Activated CD8-positive, alpha-beta T cell treated with anti-CD3 and anti-CD28 coated beads, Interleukin-2, amount 10 ng/mL, durations not matched to agents 7 days and 5 days (primary cell): ENCODE measurements at places on chromosomes 3 and 15.

DNA sequence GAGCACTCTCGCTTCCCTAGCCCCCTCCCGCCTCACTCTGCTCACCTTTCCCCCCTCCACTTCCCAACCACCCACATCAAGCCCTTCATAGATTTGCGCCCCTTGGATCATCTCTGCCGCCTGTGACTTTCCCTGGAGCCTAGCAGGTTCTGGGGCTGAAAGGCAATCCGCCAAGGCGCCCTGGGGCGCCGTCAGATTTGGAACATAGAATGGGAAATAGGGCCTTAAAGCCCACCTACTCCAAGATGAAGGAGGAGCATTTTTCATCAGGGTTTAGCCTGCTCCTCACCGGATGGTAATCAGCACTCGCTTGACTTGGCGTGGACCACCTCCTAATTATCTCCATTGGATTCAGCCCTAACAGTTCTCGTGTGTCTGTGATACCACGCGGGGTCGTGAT is 1.3 kb downstream of the CPNE4 start:
- H3K27ac ChIP-seq = no peak overlapping the region
- H3K4me1 ChIP-seq = peaks cover 10% of the 10 kb centered on the region
- H3K4me3 ChIP-seq = no peak overlapping the region
- H3K27me3 ChIP-seq = peaks cover 30% of the 10 kb centered on the region
- no peak for DNase-seq

GRCh38 chr3:33795856-33796536 is 2.4 kb upstream of the PDCD6IP start:
- no peak overlapping the region for H3K4me3 ChIP-seq
- no peak for DNase-seq
- H3K27ac ChIP-seq = no peak overlapping the region
- H3K27me3 ChIP-seq = peaks cover 13% of the 10 kb centered on the region

- peaks cover 6% of the 10 kb centered on the region for H3K4me1 ChIP-seq
- DNase-seq = no peak
- no peaks in the 10 kb centered on the region for H3K36me3 ChIP-seq
- no peaks in the 10 kb centered on the region for H3K27me3 ChIP-seq
- no peak overlapping the region for H3K4me3 ChIP-seq
Observed at GRCh38 chr3:114707252-114707860, 413.5 kb downstream of the TIGIT start.

DNA sequence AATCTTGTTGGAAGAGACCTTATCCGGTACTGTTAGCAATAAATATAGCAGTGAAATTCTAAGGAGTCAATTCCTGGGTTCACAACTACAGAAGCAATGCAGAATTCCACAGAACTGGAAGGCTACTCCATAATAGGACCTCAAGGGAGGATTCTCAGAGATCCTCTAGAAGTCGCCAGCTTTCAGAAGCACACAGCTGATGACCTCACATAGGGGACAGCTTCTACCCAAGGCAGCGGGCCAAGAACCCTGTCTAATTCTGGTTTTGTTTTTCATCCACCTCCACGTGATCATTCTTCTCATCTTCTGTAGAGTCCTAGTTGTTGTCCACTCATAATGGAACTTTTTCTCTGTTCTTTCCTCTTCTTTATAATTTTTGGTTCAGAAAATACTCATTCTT is 99.4 kb downstream of the ERC2 start:
- H3K27me3 ChIP-seq = peaks cover 12% of the 10 kb centered on the region
- no peaks in the 10 kb centered on the region for H3K36me3 ChIP-seq
- no peak overlapping the region for H3K4me3 ChIP-seq
- DNase-seq = no peak
- H3K27ac ChIP-seq = no peak overlapping the region

- no peak overlapping the region for H3K27ac ChIP-seq
- peak; percentile 52 for DNase-seq
- H3K36me3 ChIP-seq = no peaks in the 10 kb centered on the region
- peaks cover 26% of the 10 kb centered on the region for H3K4me1 ChIP-seq
Observed at GRCh38 chr15:40511093-40511471, 40.3 kb downstream of the CHST14 start.
